Fibroblast of skin of abdomen (primary cell): ENCODE measurements at places on chromosomes 6 and 20.

DNA sequence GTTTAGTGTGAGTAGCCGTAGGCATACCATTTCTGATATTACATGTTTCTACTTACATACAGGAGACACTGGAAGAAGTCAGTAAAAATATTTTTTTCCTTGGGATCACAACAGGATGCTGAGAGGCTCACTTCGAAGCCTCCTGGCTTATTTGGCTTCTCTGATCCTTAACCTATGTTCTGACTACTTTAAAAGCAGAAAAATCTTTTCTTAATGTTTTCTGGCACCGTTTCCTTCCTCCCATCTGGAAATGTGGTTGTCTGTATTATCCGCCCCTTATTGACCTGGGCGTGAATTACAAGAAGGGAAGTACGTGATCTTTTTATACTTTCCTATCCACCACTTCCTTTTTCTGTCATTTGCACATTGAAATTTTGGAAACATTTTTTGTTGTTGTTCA lies 379.6 kb downstream of the COL12A1 start:
- peak; percentile 16 for DNase-seq

- no peak for DNase-seq
These were observed 75.9 kb upstream of the SPACA1 start for GRCh38 chr6:87971605-87972262.

GRCh38 chr20:59069026-59069425 lies 26.4 kb upstream of the PRELID3B start:
- no peak for DNase-seq

GRCh38 chr20:23042270-23042669 lies 7.2 kb downstream of the SSTR4 start:
- no peak for DNase-seq

DNA sequence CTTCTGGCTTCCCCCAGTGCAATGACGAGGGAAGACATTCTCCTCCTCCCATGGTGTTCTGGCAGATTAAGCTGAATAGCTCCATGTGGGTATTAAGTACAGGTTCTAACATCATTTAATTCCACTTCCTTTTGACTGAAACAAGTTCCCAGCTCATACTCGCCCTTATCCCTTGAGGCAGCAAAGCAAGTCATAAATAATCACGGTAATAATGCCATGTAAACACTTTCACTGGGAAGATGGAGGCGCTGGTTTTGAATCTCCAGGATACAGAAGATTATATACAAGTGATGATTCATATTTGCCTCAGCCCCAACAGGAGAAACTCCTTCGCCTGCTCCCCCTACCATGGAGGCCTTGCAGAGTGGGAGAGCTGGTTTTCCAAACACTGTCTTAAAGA lies 141.3 kb downstream of the PXDC1 start:
- DNase-seq: peak; percentile 52

GRCh38 chr20:36085686-36086267 lies 68.8 kb upstream of the EPB41L1 start:
- peak; percentile 21 for DNase-seq

GRCh38 chr6:91720324-91720723 lies 1133.5 kb upstream of the MAP3K7 start:
- DNase-seq: no peak

- DNase-seq: no peak
These were observed 21.2 kb downstream of the TNFRSF21 start for GRCh38 chr6:47288267-47289090.

GRCh38 chr20:46400253-46400652 lies 6.2 kb downstream of the ELMO2 start:
- peak; percentile 68 for DNase-seq

DNA sequence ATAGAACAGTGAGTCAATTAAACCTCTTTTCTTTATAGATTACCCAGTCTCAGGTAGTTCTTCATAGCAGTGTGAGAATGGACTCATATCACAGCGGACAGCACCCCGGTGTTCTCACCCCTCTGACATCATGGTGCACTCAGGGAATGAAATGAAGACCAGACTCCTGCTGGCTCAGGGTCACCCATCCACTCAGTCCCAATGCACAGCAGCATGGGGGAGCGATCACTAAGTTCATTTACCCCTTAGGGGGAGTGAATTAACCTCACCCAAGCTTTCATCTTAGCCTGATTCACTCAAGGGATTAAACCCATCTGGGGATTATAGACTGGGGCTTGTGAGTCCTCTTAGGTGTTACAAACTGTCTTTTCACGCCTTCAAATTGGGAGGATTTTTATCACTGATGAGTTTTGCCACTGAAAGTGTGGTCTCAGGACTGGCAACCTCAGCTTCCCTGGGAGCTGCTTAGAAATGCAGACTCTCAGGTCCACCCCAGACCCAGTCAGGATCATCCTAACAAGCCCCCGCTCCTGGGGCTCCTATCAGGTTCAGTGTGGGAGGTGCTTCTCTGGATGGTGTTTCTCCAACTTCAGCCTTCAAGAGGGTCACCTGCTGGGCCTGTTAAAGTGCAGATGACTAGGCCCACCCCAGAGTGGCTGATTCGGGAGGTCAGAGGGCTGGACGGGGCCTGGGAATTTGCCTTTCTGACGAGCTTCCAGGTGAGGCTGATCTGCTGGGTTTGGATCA lies 44.3 kb upstream of the FRMD1 start:
- no peak for DNase-seq

DNA sequence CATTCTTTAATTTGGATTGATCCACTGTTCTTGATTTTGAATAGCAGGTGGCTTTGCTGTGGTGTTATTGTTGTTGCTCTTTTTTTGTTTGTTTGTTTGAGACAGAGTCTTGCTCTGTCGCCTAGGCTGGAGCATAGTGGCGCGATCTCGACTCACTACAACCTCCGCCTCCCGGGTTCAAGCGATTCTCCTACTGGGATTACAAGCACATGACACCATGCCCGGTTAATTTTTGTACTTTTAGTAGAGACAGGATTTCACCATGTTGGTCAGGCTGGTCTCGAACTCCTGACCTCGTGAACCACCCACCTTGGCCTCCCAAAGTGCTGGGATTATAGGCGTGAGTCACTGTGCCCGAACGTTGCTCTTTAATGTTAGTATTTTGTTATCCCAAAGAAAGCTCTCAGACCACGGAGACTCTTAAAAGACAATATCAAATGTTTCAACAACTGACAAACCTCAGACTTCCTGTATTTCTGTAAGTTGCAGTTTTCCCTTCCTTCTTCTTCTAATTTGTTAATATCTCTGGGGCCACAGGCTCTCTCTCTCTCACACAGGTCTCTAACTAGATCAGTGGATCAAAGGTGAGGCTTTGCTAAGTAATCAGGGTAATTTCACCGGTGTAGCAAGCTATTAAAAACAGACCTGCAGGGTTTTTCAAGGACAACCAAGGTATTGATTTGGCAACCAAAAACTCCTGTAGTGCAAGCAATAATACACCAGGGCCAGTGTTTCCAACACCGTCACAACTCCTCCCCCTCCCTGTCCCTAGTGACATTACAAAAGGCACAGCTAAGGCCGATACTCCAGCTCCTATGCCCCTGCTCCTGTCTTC lies 48.8 kb upstream of the ZNF217 start:
- peak; percentile 61 for DNase-seq

DNA sequence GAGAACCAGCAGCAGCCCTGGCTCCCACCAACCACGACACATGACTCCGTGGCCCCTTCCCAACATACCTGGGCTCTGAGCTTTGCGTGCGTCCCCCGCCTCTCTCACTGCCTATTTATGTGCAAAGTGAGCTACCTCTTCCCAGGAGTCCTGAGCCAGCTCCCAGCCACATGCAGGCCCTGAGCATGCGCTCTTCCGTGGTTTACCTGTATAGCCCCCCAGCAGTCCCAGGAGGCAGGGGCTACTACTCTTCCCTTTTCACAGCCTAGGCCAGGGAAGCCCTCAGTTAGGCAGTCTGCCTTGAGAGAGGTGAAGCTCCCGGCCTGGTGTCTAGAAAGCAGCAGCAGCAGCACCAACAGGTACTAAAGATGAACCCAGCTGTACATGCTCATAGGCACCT lies 114.8 kb upstream of the CDYL start:
- no peak for DNase-seq

GRCh38 chr6:157488058-157488457 lies 107.1 kb downstream of the ZDHHC14 start:
- no peak for DNase-seq

- no peak for DNase-seq
These were observed 72.7 kb downstream of the KHDC1L start for GRCh38 chr6:73152556-73152955.

DNA sequence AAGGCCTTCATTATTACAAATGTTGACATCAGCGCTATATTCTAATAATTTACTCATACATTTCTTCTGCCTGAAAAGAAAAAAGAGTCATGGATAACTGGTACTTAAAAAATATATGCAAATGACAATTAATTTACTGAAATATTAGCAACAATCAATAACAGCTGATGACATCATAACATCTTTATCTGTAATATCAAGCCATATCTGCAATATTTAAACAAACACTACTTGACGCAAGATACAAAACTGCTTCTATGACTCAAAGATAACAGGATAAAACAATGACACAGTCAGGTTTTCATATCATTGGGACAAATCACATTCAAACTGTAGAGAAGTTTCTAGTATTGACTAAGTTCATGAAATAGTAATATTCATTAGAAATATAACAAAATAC lies 16.5 kb downstream of the HACE1 start:
- DNase-seq: no peak

DNA sequence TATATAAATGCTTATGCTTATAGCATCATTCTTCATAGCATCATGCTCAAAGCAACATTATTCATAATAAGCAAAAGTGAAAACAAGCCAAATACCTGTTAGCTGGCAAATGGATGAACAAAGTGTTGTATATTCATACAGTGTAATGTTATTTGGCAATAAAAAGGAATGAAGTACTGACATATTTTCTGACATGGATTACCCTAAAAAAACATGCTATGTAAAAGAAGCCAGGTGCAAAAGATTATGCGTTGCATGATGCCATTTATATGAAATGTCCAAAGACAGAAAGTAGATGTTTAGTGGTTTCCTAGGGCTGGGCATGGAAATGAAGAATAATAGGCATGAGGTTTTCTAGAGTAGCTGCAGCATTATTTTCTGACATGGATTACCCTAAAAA lies 77.1 kb downstream of the GFRA4 start:
- DNase-seq: peak; percentile 8

DNA sequence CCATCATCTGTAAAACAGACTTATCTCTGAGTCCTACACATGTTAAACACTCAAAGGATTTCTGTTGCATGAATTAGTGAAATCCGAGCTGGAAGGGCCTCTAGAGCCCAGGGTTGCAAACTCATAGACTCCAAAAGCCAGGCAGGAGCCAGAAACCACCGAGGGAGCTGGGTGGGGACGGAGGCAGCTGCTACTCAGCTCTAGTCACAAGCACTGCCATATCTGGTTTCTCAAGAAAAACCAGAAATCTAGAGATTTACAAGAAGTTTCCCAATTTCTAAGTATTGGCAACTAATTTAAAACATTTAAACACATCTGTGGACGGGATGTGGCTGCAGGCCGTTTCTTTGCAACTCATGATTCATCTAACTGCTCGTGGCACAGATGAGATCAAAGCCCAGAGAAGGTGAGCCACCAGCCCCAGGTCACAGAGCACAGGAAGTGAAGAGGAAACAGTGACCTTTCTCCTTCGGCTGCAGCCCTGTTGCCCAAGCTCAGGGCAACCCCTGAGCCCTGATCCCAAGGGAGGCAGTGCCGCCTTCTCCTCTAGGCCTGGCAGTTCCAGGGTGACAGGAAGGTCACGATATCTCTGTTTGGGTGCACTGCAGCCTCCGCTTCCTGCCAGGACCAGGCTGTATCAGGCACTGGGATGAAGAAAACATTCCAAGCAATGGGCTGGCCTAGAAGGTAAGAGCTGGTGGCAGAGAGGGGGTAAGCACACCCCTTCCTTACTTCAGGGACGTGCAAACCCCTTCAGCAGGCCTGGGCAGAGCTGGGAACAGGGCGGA lies 26.4 kb upstream of the PTGIS start:
- DNase-seq: peak; percentile 75
